ENCODE measurements at places on chromosomes 12 and 14. TPM values are rescaled to one million over a fixed set of nuclear protein-coding genes. Genes with fewer than 3 reads are reported as not detected.

- H3K36me3 ChIP-seq: no peaks in the 10 kb centered on the region
- no peaks in the 10 kb centered on the region for H3K27me3 ChIP-seq
- no peak overlapping the region for H3K4me3 ChIP-seq
- no peak overlapping the region for H3K27ac ChIP-seq
Measured at GRCh38 chr12:28035500-28035899, 63.0 kb upstream of the PTHLH start.

The GSG1 gene
- not detected for total RNA-seq

The TPPP2 gene
- not detected for total RNA-seq

GRCh38 chr12:90404071-90404470, 550.9 kb downstream of the CCER1 start:
- no peak overlapping the region for H3K4me3 ChIP-seq
- no peak overlapping the region for H3K27ac ChIP-seq
- H3K36me3 ChIP-seq: no peaks in the 10 kb centered on the region

The RASSF8 gene
- total RNA-seq: 74.3 TPM

The NKX2-8 gene
- not detected for total RNA-seq

DNA sequence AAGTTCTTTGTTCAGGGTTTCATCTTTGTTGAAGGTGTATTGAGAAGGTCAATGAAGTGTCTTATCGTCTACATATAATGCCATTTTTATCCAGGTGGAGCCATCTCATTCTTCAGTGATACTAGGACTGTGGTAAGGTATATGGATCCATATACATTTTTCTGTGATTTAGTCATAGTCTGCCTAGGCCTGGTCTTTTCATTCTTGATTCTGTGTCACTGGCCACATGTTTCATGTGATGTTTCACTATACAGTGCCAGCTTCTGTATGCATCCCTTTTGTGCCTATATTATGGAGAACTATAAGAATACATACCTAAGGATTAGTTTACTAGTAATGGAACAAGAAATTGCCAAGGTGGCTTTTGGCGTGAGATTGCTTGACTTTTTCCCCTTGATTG, 40.5 kb downstream of the VEZT start:
- no peak overlapping the region for H3K4me3 ChIP-seq
- H3K27me3 ChIP-seq: no peaks in the 10 kb centered on the region
- H3K4me1 ChIP-seq: peaks cover 2% of the 10 kb centered on the region
- DNase-seq: no peak
- no peak overlapping the region for H3K27ac ChIP-seq
- peaks cover 61% of the 10 kb centered on the region for H3K36me3 ChIP-seq

DNA sequence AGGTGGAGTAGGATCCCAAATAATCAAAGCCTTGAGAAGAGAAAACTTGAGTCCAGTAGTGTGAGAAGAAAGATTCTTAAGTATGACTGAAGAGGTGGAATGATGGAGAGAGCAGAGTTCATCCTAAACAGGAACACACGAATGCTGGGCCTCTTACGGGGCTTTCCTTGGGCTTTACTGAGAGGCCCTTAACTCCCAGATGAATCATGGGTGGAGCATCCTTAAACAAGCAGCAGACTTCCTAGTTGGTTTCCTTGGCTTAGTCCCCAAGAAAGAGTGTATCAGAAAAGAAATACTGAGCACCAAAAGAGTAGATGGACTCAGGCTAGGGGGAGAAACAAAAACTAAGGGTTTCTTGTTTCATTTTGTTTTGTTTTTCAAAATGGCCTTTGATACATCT, 132.5 kb downstream of the GPR135 start:
- DNase-seq: no peak
- H3K4me3 ChIP-seq: no peak overlapping the region
- peaks cover 20% of the 10 kb centered on the region for H3K36me3 ChIP-seq

The LGR5 gene
- total RNA-seq: 55.8 TPM

DNA sequence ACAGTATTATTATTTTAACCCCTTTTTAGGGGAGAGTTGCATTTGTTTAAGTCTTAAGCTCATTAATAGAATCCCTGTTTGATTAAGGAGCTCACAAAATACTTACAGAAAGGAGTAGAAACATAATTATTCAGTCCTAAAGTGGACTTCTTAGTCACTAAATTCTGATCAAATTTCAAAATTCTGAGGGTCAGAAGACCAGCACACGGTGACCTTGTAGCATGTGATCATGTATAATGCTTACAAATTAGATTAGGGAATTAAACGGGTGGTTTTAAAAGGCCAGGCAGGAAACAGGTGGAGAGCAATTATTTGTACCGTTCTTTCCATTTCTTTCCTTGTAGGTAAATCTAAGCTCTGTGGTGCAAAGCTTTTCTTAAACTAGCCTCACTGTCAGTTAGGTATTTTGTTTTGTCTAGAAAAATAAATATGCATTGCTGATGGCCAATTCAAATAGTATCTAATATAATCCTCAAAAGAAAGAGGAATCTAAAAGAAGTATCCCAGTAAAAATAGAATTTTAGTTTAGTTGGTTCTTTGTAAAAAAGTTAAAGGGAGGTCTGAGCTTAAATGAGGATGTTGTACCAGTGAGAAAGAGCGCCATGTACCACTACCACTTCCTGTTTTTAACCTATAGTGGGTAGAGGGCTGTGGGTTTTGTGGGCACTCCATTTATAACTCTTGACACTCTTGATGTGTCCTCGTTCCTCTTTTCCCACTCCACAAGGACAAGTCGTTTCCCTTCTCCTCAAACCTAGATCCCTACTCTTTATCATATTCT, 51.1 kb downstream of the SLC38A1 start:
- H3K36me3 ChIP-seq: peaks cover 61% of the 10 kb centered on the region
- peaks cover 24% of the 10 kb centered on the region for H3K4me1 ChIP-seq
- no peaks in the 10 kb centered on the region for H3K27me3 ChIP-seq
- DNase-seq: no peak

DNA sequence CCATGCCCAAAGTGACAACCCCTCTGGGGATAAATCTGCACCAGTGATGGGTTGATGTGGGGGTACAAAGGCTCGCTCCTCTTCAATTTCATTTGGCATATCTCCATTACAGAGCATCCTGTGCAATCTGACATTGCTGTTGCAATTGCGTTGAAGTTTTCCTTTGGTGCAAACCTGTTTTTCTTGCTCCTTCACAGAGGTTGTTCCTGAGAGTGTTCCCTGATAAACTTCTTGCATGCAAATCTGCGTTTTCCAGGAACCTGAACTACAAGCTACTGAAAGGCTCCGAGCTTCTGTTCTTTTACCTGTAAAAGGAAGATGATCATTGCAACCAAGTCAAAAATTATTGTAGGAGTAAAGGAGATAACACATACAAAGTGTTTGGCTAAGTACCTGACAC, 26.1 kb downstream of the SERPINA11 start:
- DNase-seq: no peak
- no peaks in the 10 kb centered on the region for H3K36me3 ChIP-seq
- no peak overlapping the region for H3K4me3 ChIP-seq
- no peak overlapping the region for H3K27ac ChIP-seq

GRCh38 chr14:26522967-26523366, 74.9 kb downstream of the NOVA1 start:
- no peak for DNase-seq
- no peak overlapping the region for H3K27ac ChIP-seq
- H3K36me3 ChIP-seq: no peaks in the 10 kb centered on the region
- H3K4me1 ChIP-seq: peaks cover 6% of the 10 kb centered on the region
- no peak overlapping the region for H3K4me3 ChIP-seq

DNA sequence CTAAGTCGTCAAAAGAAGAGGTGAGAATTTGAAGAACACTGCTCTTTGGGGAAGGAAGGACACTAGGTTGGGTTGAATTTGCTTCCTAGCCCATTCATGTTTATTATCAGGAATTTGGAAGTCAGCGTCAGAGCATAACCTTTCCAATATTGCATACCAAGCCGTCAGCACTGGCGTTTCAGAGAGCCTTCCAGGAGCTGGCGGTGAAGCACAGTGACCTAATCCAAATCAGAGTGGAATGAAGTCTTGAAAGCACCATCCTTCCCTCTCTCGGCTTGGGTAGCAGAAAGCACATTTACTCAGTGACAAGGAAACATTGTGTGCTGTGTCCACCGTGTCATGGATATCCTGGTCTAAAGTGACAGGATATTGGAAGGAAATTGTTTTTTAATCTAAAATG, 240.3 kb upstream of the PELI2 start:
- no peak overlapping the region for H3K27ac ChIP-seq
- no peak for DNase-seq
- H3K36me3 ChIP-seq: no peaks in the 10 kb centered on the region
- H3K4me3 ChIP-seq: no peak overlapping the region
- peaks cover 31% of the 10 kb centered on the region for H3K27me3 ChIP-seq
- no peaks in the 10 kb centered on the region for H3K4me1 ChIP-seq

The ATP6V1D gene
- total RNA-seq: 67.8 TPM

DNA sequence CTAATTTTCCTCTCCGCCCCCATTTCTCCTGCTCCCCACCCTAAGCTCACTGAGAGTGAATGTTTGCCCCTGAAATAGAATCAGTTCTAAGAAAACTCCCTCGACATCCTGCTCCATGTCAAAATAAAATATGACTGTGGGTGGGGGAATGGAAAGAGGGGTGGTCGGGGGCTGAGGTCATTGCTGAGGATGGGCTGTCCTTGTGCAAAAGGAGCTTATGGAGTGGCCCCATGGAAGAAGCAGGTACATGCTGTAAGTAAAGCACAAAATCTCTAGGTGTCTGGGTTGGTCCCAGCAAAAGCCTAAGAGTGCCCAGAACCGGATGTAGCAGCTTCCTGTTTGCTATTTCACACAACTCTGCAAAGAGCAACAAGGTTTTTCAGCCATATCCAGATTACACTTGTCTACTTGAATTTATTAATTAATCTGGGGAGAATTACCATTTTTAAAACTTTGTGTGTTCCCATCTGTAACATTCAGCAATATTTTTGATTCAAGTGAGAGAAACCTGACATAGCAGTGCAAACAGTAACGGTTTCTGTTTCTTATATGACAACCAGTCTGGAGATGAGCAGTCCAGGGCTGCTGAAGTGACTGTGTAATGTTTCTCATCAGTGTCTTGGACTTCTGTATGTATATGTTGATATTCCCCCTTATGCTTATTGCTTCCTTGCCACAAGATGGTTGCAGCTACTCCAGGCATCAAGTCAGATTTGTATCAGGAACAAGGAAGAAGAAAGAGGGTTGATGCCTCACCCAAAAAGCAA, 40.4 kb upstream of the GZMB start:
- H3K4me3 ChIP-seq: no peak overlapping the region
- no peak for DNase-seq
- H3K4me1 ChIP-seq: peaks cover 4% of the 10 kb centered on the region
- H3K27me3 ChIP-seq: peaks cover 31% of the 10 kb centered on the region

- H3K27ac ChIP-seq: peak overlapping the region; percentile 4
- H3K4me3 ChIP-seq: no peak overlapping the region
- H3K36me3 ChIP-seq: peaks cover 10% of the 10 kb centered on the region
- DNase-seq: no peak
Measured at GRCh38 chr12:50661300-50662115, 102.4 kb upstream of the ATF1 start.

The SERPINA5 gene
- total RNA-seq: not detected

DNA sequence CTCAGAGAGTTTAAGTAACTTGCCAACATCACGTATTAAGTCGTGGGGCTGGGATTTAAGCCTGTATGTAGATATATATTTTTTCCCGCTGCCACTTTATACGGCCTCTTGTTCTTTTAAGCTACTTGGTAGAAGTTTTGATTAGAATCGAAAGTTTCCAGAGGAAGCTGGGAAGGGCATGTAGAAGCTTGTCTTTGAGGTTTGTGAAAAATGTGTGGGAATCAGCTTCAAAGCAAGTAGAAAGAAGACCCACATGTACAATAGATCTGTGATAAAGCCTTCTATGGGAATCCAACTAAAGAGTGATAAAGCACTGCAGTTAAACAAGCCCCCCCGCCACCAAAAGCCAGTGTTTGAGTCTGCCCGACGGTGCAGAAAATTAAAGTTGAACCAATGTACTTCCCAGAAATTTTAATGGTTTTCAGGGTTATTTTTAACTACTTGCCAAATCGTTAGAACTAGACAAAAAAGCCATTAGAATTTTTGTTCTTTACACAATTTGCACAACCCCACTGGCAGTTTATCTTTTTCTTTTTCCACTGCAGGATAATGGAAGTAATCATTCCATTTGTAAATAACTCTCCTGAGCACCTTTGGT, 25.5 kb downstream of the SERPINA11 start:
- no peaks in the 10 kb centered on the region for H3K4me1 ChIP-seq
- no peak overlapping the region for H3K4me3 ChIP-seq
- peaks cover 44% of the 10 kb centered on the region for H3K27me3 ChIP-seq
- DNase-seq: peak; percentile 10

GRCh38 chr14:54451121-54451601, 10.0 kb upstream of the CNIH1 start:
- H3K27me3 ChIP-seq: peaks cover 7% of the 10 kb centered on the region
- no peak overlapping the region for H3K27ac ChIP-seq
- H3K4me1 ChIP-seq: peaks cover 6% of the 10 kb centered on the region
- no peak for DNase-seq

- DNase-seq: no peak
- H3K27me3 ChIP-seq: no peaks in the 10 kb centered on the region
- no peak overlapping the region for H3K27ac ChIP-seq
- peaks cover 6% of the 10 kb centered on the region for H3K4me1 ChIP-seq
Measured at GRCh38 chr12:12521044-12521485, 41.6 kb downstream of the DUSP16 start.

DNA sequence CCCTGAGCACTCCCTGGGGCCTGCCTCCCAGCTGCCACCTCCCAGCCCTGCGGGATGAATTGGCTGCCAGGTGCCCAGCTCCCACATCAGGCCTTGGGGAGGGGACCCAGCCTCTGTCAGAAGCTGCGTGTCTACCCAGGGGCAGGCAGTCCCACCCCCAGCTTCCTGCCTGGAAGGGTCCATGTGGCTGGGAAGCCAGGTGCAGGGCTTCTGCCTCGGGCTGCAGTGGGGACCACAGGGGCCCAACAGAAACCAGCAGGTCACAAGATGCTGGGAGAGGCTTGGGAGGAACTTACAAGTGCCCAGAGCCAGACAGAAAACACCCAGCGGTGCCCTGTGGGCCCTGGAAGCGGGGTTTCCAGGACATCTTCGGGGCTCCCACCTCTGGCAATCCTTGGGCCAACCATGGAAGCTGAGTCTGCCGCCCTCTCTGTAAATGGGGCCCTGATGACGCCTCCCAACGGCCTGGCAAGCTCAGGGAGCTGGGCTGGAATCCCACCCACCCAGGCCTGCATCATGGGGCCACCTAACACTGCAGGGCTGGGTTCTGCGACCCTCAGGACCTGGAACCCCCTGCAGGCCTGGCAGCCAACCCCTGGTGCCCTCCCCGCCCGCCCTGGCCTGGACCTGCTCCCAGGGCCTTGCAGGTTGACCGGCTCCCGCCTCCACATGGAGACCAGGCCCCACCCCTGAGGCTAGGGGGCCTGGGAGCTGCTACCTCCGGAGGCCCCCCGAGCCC, 36.6 kb downstream of the CCNK start:
- H3K4me3 ChIP-seq: no peak overlapping the region
- H3K27me3 ChIP-seq: no peaks in the 10 kb centered on the region
- DNase-seq: no peak
- H3K36me3 ChIP-seq: no peaks in the 10 kb centered on the region
- H3K4me1 ChIP-seq: peaks cover 13% of the 10 kb centered on the region

GRCh38 chr14:101078892-101079221, 175.3 kb upstream of the RTL1 start:
- H3K36me3 ChIP-seq: no peaks in the 10 kb centered on the region
- peaks cover 30% of the 10 kb centered on the region for H3K4me1 ChIP-seq
- peak; percentile 78 for DNase-seq
- no peak overlapping the region for H3K4me3 ChIP-seq
- no peak overlapping the region for H3K27ac ChIP-seq

GRCh38 chr14:33165144-33165925, 226.7 kb downstream of the NPAS3 start:
- H3K4me1 ChIP-seq: no peaks in the 10 kb centered on the region
- H3K4me3 ChIP-seq: no peak overlapping the region
- H3K27ac ChIP-seq: no peak overlapping the region
- DNase-seq: no peak
- no peaks in the 10 kb centered on the region for H3K27me3 ChIP-seq

- H3K4me3 ChIP-seq: no peak overlapping the region
- H3K27ac ChIP-seq: no peak overlapping the region
Measured at GRCh38 chr12:109760031-109760929, 46.7 kb downstream of the FAM222A start.

The CLEC1A gene
- total RNA-seq: not detected

The DNAL1 gene
- total RNA-seq: 12.5 TPM
